ENCODE measurements at places on chromosomes 5 and 9.

DNA sequence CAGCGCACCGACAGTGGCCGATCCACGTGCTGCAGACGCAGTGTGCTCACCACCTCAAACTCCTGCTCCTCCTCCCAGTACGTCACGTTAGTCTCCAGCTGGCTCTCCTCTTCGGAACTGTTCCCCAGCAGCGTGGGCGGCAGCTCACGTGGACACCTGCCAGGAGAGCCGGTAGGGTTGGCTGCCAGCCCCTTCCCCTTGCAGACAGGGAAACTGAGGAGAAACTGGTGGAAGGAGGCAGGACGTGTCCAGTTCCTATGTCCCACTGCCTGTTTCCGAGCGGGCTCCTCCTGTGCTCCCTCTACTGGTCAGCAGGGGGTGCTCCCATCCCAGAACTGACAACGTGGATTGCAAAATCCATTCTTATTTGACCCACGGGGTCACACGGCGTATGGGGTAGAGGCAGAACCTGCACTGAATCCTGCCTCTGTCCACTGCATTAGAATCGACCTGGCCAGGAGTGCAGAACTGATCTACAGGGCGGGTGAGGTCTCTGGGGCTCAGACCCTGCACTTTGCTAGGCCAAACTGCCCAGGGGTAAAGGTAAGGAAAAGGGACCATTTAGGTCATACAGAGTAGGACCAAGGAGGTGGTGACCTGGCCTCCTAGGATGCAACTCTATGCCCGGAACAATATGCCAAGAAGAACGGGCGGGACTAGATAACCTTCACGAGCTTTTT is 25.7 kb downstream of the PDGFRB start:
- DNase-seq, result peak; percentile 85

- DNase-seq, result no peak
These were observed 1.7 kb upstream of the TSLP start for GRCh38 chr5:111069839-111070238.

DNA sequence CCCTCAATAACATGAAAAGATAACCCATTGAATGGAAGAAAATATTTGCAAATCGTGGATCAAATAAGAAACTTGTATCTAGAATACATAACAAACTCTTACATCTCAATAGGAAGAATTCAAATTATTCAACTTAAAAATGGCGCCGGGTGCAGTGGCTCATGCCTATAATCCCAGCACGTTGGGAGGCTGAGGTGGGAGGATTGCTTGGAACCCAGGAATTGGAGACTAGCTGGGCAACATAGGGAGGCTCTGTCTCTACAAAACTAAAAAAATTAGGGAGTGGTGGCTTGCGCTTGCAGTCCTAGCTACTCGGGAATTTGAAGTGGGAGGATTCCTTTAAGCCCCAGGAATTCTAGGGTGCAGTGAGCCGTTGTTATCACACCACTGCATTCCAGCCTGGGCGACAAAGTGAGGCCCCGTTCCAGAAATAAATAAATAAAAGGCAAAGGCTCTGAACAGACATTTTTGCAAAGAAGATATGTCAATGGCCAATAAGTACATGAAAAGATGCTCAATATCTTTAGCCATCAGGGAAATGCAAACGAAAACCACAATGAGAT is 21.5 kb upstream of the TBC1D2 start:
- no peak for DNase-seq

- no peak for DNase-seq
These were observed 242.1 kb downstream of the HSPA4 start for GRCh38 chr5:133293960-133294359.

- no peak for DNase-seq
These were observed 1754.0 kb upstream of the ACO1 start for GRCh38 chr9:30630459-30630858.

- DNase-seq, result no peak
These were observed 919.5 kb downstream of the DTWD2 start for GRCh38 chr5:118068886-118069285.

DNA sequence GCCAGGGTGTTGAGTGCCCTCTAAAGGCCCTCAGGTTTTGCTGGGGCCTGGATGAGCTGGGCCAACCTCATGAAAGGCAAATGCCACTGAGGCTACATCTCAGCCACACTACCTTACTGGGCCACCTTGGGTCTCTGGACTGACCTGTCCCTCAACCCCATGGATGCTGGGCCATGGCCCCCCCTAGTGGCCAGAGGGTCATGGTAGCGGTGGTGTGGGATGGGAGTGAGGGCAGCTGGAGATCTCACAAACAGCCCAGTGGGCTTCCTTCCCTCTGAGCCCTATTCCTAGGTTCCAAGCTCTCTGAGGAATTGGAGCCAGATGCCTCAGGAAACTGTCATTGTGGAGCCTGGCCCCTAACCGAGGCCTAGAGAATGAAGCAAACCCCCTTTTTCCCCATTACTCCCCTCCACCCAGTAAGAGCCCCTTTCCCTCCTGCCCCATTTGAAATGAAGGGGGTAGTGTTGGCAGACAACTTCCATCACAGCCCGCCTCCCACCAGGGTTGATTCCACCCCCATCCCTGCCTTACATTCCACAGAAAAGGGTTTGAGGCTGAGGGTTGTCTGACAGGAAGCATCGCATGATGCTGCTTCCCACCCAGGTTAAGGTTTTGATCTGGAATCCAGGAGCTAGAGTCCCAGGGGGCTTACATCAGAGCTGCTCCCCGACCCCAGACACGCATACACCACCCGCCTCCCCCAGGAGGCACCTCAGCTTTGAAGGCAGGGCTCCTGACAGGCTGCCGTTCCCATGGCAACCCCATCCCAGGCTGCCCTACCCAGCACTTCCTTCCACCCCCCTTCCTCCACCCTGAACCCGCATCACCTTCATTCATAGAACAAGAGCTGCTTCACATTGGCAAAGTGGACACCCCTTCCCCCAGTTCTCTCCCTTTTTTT is 63.9 kb downstream of the PCDH1 start:
- DNase-seq, result peak; percentile 70

- DNase-seq, result peak; percentile 19
These were observed 246.5 kb downstream of the PTPRD start for GRCh38 chr9:10366171-10366779.

GRCh38 chr5:123441408-123441807 is 18.2 kb upstream of the CEP120 start:
- DNase-seq, result no peak

GRCh38 chr5:107359033-107359915 is 311.5 kb downstream of the EFNA5 start:
- no peak for DNase-seq

- no peak for DNase-seq
These were observed 157.5 kb downstream of the ENC1 start for GRCh38 chr5:74482990-74483389.

- no peak for DNase-seq
These were observed 46.5 kb downstream of the GOLM1 start for GRCh38 chr9:86052556-86053468.

DNA sequence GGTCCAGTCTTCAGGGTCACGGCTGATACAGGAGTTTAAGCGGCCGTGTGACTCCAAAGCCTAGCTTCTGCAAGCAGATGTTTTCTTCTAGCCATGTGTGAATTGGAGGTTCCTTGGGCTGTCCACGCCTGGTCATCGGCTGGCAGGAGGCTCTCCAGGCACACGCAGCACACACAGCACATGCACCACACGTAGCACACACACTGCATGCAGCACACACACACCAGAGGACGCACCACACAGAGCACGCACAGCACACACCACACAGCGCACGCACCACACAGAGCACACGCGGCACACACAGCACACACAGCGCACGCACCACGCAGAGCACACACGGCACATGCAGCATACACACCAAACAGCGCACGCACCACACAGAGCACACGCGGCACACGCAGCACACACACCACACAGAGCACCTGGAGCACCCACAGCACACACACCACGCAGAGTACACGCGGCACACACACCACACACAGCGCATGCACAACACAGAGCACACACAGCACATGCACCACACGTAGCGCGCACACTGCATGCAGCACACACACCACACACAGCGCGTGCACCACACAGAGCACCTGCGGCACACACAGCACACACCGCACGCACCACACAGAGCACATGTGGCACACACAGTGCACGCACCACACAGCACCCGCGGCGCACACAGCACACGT is 234.3 kb downstream of the FANCC start:
- no peak for DNase-seq

DNA sequence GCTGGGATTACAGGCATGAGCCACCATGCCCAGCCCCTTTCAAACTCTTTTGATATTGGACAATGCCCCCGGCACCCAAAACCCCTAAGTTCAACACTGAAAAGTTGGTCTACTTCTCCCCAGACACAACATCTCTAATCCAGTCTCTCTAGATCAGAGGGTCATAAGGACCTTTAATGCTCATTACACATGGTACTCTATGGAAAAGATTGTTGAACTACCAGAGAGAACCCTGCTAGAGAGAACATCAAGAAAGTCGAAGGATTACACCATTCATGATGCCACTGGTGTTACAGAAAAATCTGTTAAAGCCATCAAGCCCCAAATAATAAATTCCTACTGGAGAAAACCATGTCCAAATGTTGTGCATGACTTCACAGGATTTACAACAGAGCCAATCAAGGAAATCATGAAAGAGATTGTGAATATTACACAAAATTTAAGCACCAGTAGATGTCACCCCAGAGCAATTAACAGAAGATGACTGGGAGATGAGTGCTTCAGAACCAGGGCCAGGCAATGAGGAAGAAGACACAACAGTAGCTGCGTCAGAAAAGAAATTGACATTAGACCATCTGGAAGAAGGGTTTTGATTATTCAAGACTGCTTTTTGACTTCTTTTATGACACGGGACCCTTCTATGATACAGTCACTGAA is 28.3 kb upstream of the NIPAL4 start:
- peak; percentile 69 for DNase-seq

GRCh38 chr5:73392775-73393174 is 55.8 kb downstream of the FOXD1 start:
- DNase-seq, result no peak

DNA sequence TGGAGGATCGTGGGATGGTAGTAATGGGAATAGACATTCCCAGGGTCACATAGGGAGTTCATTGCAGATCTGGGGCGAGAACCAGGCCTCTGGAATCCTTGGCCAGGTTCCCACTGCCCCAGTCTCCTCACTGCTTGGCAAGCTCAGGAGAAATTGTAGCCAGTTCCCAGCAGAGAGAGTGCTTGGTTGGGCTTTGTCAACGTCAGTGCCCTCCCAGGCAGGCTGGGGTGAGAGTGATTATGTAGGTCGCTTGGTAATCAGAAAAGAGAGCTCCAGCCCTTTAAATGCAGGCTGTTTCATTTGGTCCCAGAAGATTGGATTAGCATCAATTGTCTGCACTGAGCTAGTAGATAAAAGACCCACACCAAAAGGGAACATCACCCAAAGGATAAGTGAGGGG is 51.8 kb upstream of the GALNT10 start:
- no peak for DNase-seq

GRCh38 chr5:57036761-57037160 is 84.8 kb upstream of the MIER3 start:
- no peak for DNase-seq

DNA sequence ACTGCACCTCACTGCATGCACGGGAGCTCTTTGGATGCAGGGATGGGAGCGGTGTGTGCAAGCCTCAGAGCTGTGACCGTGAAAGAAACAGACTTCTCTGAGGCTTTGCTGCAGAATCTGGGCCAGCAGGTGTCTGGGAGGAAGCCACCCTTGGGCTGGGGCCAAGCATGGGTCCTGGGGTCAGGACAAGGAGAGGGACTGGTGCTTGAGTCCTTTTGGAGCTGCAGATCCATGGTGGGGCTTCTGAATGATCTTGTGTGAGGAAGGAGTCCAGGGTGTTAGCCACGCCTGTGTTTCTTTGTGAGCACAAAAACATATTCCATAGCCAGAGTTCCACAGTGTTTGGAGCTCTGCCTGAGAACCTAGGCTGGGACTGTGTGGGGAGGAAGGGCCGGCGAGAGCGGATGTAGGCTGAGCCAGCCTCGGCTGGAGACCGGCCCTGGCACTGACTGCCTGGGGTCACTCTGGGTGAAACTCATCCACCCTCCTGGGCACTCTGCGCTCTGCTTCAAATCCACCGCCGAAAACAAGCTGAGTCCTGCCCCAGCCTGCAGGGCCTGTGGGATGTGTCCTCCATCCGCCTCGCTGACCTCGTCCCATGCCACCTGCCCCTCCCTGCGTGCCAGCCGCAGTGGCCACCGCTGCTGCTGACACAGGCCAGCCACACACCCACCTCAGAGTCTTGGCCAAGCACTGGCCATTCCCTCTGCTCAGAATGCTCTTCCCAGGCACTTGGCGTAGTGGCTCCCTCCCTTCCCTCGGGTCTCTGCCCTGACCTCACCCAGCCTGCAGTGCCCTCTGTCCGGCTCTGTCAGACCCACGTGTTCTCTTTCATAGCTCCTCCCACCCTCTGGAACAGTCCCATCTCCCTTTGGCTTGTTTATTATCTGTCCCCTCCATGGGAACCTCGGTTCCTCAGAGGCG is 26.7 kb downstream of the ERGIC1 start:
- DNase-seq, result no peak

- no peak for DNase-seq
These were observed 410.2 kb downstream of the ACTL7B start for GRCh38 chr9:108445431-108446071.

DNA sequence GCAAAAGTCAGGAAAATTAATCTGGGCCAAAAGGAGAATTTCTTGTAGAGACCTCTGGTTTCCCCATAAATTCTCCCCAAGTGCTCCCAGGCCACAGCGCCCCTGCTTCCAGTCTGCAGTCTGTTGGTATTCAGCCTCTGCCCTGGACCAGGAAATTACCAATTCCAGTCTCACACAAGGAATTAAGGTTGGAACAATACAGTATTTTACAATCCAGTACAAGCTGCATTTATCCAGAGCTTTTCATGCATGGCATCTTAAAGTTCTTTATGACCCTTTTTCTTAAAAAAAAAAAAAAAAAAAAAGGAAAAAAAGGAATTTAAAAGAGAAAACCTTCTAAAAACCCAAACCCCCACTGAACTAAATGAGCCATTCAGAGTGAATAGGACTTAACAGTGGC is 139.6 kb upstream of the RANBP3L start:
- no peak for DNase-seq

- DNase-seq, result no peak
These were observed 160.9 kb upstream of the SLC30A5 start for GRCh38 chr5:68932830-68933434.

DNA sequence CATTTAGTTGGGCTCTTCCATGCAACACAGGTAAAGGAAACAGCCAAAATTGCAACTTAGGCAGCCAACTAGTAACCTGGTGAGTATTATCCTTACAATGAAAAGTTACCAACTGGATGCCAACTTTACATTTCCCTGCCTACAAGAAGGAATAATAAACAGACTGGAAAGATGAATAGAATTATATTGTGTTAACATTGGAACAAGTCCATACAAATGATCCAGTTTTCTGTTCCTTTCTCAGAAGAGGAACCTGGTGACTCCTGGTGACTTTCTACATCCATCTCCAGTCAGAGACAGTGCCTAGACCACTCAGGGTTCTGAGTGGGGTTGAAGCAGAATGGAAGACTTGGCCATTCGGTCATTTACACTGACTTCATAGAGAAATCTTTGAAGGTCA is 20.6 kb downstream of the MARCHF3 start:
- no peak for DNase-seq

DNA sequence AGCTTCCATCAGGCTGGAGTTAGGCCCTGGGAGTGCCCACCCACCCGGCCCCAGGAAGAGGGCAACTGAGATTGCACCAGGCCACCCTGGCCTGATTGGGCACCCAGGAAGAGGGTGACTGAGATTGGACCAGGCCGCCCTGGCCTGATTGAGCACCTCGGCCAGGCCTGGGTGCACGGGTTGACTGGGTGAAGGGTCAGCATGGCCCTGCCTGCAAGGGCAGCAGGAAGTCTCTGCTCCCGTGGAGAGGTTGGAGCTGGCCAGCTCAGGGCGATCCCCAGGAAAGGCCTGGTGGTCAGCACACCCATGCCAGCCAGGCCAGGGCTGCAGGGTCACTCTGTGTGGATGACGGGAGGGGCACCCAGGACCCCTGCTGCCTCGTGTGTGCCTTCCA is 11.8 kb downstream of the ADAMTSL2 start:
- no peak for DNase-seq

GRCh38 chr9:126773004-126773607 is 31.7 kb upstream of the ZBTB43 start:
- DNase-seq, result no peak
